NB4 (cell line): ENCODE measurements at places on chromosomes 7 and 10.

DNA sequence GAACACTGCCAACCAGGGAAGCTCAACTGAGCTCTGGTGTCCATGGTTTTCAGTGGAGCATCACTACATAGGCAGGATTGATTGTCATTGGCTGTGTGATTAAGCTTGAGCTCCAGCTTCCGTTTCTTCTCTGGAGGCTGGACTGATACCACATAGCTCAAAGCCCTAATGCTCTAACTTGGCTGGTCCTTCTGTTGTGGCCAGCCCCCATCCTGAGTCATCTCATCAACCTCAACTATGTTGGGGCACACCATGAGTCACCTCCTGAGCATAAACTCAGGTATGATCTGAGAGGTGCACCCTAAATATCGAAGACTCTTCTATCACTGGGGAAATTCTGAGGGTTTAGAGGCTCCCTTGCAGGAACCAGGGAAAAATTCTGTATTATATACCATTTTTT lies 114.5 kb upstream of the INHBA start:
- peak; percentile 74 for DNase-seq

GRCh38 chr7:25894002-25894901 lies 257.7 kb upstream of the NFE2L3 start:
- peak; percentile 60 for DNase-seq

GRCh38 chr10:14153570-14154055 lies 177.1 kb downstream of the FRMD4A start:
- no peak for DNase-seq

DNA sequence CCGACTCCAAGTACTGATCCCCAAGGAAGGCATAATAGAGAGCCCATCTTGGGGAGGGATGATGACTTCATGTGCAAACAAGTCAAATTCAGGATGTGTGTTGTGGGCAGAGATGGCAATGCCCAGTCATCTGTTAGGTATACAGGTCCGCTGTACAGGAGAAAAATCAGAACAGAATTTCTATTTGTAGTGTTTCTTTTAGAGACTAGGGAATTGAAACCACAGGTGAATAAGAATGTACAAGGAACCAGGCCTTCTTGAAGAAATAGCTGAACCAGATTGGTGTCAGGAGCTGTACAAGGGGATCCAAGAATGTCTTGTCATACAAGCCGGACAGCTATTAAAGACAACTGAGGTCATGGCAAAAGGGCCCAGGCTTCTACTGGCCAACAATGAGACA lies 147.9 kb downstream of the PFKFB3 start:
- DNase-seq, result no peak

GRCh38 chr7:140404565-140405065 lies 757 bp downstream of the RAB19 start:
- DNase-seq, result no peak
